Motor neuron (in vitro differentiated cells): ENCODE measurements at places on chromosomes 4 and X. TPM values are rescaled to one million over a fixed set of nuclear protein-coding genes. Genes with fewer than 3 reads are reported as not detected.
A peak's percentile ranks its signal among the peaks of the same experiment; 100 is the strongest.

- ATAC-seq: no peak
Observed at GRCh38 chr4:152454398-152455011, 81.4 kb downstream of the FBXW7 start.

Gene FAM53A
- 5.1 and 7.9 TPM in 2 replicates for total RNA-seq

Gene NEUROG2
- 13.9 and 16.2 TPM in 2 replicates for total RNA-seq

GRCh38 chr4:184514121-184514988 is 40.0 kb upstream of the IRF2 start:
- peak; percentile 98 for ATAC-seq
